Sigmoid colon (tissue), 7 donors: ENCODE measurements at places on chromosomes 5 and 9.

- no peak overlapping the region for H3K27ac ChIP-seq
- H3K4me1 ChIP-seq: no peaks in the 10 kb centered on the region
- H3K27me3 ChIP-seq: no peaks in the 10 kb centered on the region
- peaks cover 3% of the 10 kb centered on the region for H3K36me3 ChIP-seq
- DNase-seq: no peak
These were observed 6.6 kb upstream of the ERMP1 start for GRCh38 chr9:5839572-5839902.

GRCh38 chr5:39132792-39133191 is 58.6 kb upstream of the RICTOR start:
- DNase-seq: no peak
- H3K4me3 ChIP-seq: no peak overlapping the region
- no peaks in the 10 kb centered on the region for H3K36me3 ChIP-seq
- H3K4me1 ChIP-seq: no peaks in the 10 kb centered on the region
- H3K27ac ChIP-seq: no peak overlapping the region

GRCh38 chr5:17075236-17075635 is 139.1 kb upstream of the MYO10 start:
- H3K27me3 ChIP-seq: no peaks in the 10 kb centered on the region
- no peak for DNase-seq
- H3K27ac ChIP-seq: no peak overlapping the region
- H3K36me3 ChIP-seq: no peaks in the 10 kb centered on the region
- no peaks in the 10 kb centered on the region for H3K4me1 ChIP-seq
- H3K4me3 ChIP-seq: no peak overlapping the region

- H3K36me3 ChIP-seq: peaks cover 41% of the 10 kb centered on the region
- H3K4me3 ChIP-seq: no peak overlapping the region
- H3K4me1 ChIP-seq: no peaks in the 10 kb centered on the region
These were observed 30.4 kb downstream of the ELP1 start for GRCh38 chr9:108903420-108904103.

- no peak overlapping the region for H3K27ac ChIP-seq
- no peaks in the 10 kb centered on the region for H3K36me3 ChIP-seq
- DNase-seq: no peak
- no peaks in the 10 kb centered on the region for H3K4me1 ChIP-seq
These were observed 84.7 kb downstream of the CMYA5 start for GRCh38 chr5:79774171-79774854.

DNA sequence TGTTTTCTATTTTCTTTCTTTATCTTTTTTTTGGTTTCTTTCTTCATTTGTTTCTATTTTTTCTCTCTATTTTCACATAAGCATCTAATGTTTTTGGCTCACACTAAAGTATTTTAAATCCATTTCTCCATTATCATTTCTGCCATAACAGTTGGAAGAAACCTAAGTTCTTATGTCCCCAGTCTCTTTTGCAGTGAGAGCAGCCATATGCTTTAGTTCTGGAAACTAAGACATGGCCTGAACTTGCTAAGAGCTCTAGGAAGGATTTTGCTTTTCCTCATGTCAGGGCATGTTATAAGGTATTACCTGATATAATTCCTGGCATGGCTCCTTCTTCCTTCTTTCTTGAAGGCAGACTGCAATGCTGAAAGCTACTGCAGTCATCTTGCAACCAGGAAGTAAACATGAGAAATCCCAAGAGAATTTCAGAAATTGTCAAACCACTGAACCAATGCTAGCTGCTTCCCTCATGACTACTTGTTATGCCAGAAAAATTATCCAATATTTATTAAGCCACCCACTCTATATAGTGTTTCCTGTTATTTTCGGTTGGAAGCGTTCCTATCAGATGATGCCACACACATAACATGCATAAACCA is 171.1 kb downstream of the TAF11L14 start:
- no peaks in the 10 kb centered on the region for H3K27me3 ChIP-seq
- H3K4me3 ChIP-seq: no peak overlapping the region
- no peak for DNase-seq

DNA sequence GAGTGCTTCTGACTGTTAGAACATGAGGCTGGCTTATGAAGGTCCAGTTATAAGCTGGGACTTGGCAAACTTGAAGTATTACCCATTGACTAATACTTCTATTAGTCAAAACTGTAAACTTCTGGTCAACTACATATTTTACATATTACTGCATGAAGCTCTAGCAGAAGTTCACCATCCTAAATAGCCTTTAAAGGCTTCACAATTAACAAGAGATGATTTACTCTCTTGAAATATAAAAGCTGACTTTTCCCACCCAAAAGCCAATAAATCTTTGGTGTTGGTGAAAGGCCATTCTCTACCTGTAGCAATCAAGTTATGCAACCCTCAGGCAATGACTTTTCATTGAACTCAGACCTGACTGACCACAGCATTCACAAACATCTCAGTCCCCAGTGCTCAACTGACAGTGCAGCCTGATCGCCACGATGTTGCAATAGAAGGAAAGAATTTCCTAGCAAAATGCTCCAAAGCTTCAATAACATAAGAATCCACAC is 345.6 kb downstream of the EBF1 start:
- H3K4me3 ChIP-seq: no peak overlapping the region
- H3K27ac ChIP-seq: no peak overlapping the region
- no peaks in the 10 kb centered on the region for H3K27me3 ChIP-seq
- no peak for DNase-seq
- no peaks in the 10 kb centered on the region for H3K4me1 ChIP-seq

DNA sequence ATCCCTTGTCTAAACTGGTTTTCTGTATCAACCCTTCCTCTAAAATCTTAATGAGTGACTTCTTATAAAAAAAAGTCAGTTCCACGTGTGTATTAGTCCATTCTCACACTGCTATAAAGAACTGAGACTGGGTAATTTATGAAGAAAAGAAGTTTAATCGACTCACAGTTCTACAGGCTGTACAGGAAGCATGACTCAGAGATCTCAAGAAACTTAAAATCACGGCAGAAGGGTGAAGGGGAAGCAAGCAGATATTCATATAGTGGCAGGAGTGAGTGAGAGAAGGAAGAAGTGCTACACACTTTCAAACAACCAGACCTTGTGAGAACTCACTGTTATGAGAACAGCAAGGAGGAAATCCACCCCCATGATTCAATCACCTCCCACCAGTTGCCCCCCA is 307.8 kb upstream of the ARRDC3 start:
- no peaks in the 10 kb centered on the region for H3K36me3 ChIP-seq
- no peak overlapping the region for H3K4me3 ChIP-seq
- no peak for DNase-seq
- H3K27ac ChIP-seq: no peak overlapping the region
- H3K4me1 ChIP-seq: no peaks in the 10 kb centered on the region
- H3K27me3 ChIP-seq: no peaks in the 10 kb centered on the region

GRCh38 chr5:142281008-142281367 is 43.8 kb downstream of the SPRY4 start:
- H3K4me1 ChIP-seq: no peaks in the 10 kb centered on the region
- H3K27me3 ChIP-seq: no peaks in the 10 kb centered on the region
- H3K27ac ChIP-seq: no peak overlapping the region
- H3K36me3 ChIP-seq: no peaks in the 10 kb centered on the region
- DNase-seq: no peak

DNA sequence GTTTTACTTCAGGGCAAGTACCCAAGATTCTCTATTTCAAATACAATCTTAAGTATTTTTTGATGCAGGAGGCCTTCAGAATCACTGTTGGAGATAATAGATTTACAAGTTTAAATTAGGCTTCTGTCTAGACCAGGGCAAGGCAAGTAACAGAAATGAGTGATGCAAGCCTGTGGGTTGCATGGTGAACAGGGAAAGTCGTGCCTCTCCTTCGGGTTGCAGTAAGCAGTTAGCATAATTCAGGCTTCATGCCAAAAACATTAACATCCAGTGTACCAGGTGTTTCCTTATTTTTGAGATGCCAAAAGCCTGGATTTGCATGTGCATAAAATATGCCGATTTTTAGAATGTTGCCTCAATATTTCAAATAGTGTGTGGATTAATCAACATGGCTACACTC is 369.0 kb downstream of the CAAP1 start:
- no peaks in the 10 kb centered on the region for H3K36me3 ChIP-seq
- peaks cover 27% of the 10 kb centered on the region for H3K4me1 ChIP-seq
- H3K27me3 ChIP-seq: no peaks in the 10 kb centered on the region
- H3K4me3 ChIP-seq: no peak overlapping the region
- no peak for DNase-seq

- no peaks in the 10 kb centered on the region for H3K36me3 ChIP-seq
- H3K4me3 ChIP-seq: no peak overlapping the region
- no peak for DNase-seq
These were observed 1032.5 kb downstream of the DTWD2 start for GRCh38 chr5:117955831-117956230.

GRCh38 chr9:15513335-15513734 is 2.6 kb upstream of the PSIP1 start:
- no peak overlapping the region for H3K27ac ChIP-seq
- DNase-seq: no peak
- H3K4me3 ChIP-seq: no peak overlapping the region
- H3K36me3 ChIP-seq: no peaks in the 10 kb centered on the region

GRCh38 chr5:102807878-102808502 is 52.9 kb downstream of the PAM start:
- no peak for DNase-seq
- no peaks in the 10 kb centered on the region for H3K27me3 ChIP-seq
- H3K27ac ChIP-seq: no peak overlapping the region
- H3K4me3 ChIP-seq: no peak overlapping the region
- peaks cover 22% of the 10 kb centered on the region for H3K4me1 ChIP-seq

DNA sequence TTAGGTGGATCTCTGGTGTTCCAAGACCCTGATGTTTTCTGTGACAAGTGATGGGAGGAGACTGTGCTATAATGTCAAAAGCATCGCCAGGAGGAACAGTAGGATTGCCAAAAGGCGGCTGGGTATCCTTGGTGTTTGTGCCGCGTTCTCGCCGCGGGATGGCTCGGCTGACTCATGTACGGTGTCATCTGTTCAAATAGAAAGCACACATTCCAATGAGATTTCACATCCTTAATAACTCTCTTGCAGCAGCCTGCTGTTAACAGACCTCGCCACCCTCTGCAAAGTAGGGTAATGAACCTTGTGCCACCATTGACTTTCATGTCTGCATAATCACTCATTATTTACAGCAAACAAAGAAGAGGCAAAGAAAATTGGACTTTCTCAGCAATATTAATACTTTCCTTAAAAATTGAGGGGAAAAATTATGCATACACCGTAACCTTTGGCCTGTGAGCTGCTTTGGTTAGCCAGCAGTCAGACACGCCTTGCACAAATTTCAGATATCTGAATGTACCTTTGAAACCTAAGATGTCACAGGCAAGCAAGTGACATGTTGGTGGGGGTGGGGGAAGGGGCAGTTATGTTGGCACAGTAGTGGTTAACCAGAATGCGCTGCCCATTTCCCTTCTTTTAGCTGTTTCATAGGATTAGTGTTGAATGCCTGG is 289.4 kb downstream of the EFNA5 start:
- H3K27me3 ChIP-seq: no peaks in the 10 kb centered on the region
- no peak overlapping the region for H3K27ac ChIP-seq
- H3K4me1 ChIP-seq: no peaks in the 10 kb centered on the region
- H3K4me3 ChIP-seq: no peak overlapping the region
- DNase-seq: no peak

GRCh38 chr5:81908771-81909170 is 63.1 kb upstream of the ATG10 start:
- no peak overlapping the region for H3K4me3 ChIP-seq
- H3K27ac ChIP-seq: peak overlapping the region; percentile 1
- no peaks in the 10 kb centered on the region for H3K36me3 ChIP-seq
- DNase-seq: no peak
- no peaks in the 10 kb centered on the region for H3K27me3 ChIP-seq

- no peak for DNase-seq
- H3K4me3 ChIP-seq: no peak overlapping the region
- no peak overlapping the region for H3K27ac ChIP-seq
- no peaks in the 10 kb centered on the region for H3K36me3 ChIP-seq
- H3K4me1 ChIP-seq: no peaks in the 10 kb centered on the region
These were observed 46.0 kb upstream of the CDKN2B start for GRCh38 chr9:22055090-22055489.

DNA sequence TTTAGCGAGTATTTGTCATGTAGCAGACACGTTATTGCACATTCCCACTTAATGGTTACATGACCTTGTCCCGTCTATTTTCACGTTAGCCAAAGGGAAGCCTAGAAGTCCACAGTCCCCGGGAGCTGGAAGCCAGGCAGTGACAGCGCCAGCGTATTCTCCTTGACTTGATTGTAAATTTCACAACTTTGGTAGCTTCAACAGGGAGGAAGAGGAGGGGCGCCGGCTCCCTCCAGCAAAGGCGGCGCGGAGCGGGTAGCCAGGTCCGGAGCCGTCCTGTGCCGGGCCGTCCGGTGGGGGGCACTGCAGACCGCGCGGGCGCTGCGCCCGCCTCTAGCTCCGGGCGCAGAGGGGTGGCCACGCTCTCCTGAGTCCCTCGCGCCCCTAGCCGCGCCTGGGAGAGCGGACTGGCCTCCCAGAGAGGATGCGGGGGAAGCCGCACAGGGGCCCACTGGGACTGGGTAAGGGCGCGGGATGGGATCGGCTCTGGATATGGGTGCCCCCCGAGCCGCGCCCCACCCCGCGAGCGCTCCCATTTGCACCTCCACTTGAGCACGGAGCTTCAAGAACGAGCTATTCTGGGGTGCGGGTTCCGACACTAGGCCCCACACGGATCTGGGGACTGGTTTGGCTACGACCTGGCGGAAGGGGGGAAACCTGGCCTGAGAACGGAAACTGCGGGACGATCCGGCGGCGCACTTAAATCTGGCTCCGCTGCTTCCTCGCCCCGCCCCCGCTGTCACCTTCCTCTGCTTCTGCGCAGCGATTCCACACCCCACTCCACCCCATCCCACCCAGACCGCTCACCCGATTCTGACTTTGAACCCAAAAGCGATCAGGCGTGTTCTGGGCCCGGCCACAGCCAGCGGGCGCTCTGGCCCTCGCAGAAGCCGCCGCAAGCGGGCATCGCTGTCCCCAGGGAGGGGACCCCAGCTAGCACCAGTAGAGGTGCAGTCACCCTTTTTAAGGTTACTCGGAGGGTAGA is 23.8 kb downstream of the KLF4 start:
- peak overlapping the region; percentile 8 for H3K27ac ChIP-seq
- no peaks in the 10 kb centered on the region for H3K36me3 ChIP-seq
- H3K4me3 ChIP-seq: peak overlapping the region; percentile 30
- DNase-seq: peak; percentile 88
- H3K27me3 ChIP-seq: no peaks in the 10 kb centered on the region
- H3K4me1 ChIP-seq: peaks cover 10% of the 10 kb centered on the region

GRCh38 chr5:31995714-31996113 is 178.4 kb downstream of the GOLPH3 start:
- DNase-seq: no peak
- no peaks in the 10 kb centered on the region for H3K4me1 ChIP-seq
- H3K27me3 ChIP-seq: no peaks in the 10 kb centered on the region
- H3K27ac ChIP-seq: no peak overlapping the region
- H3K36me3 ChIP-seq: no peaks in the 10 kb centered on the region
- H3K4me3 ChIP-seq: no peak overlapping the region

- no peaks in the 10 kb centered on the region for H3K4me1 ChIP-seq
- H3K36me3 ChIP-seq: no peaks in the 10 kb centered on the region
- H3K27me3 ChIP-seq: no peaks in the 10 kb centered on the region
- no peak overlapping the region for H3K27ac ChIP-seq
- DNase-seq: no peak
- no peak overlapping the region for H3K4me3 ChIP-seq
These were observed 50.1 kb downstream of the TMEM167A start for GRCh38 chr5:83026930-83027687.

- no peak overlapping the region for H3K4me3 ChIP-seq
- H3K4me1 ChIP-seq: no peaks in the 10 kb centered on the region
- peaks cover 24% of the 10 kb centered on the region for H3K36me3 ChIP-seq
- H3K27ac ChIP-seq: no peak overlapping the region
- H3K27me3 ChIP-seq: no peaks in the 10 kb centered on the region
These were observed 16.0 kb downstream of the TRMO start for GRCh38 chr9:97906236-97906831.
